ENCODE measurements at places on chromosomes 13 and 19.
A peak's percentile ranks its signal among the peaks of the same experiment; 100 is the strongest.

DNA sequence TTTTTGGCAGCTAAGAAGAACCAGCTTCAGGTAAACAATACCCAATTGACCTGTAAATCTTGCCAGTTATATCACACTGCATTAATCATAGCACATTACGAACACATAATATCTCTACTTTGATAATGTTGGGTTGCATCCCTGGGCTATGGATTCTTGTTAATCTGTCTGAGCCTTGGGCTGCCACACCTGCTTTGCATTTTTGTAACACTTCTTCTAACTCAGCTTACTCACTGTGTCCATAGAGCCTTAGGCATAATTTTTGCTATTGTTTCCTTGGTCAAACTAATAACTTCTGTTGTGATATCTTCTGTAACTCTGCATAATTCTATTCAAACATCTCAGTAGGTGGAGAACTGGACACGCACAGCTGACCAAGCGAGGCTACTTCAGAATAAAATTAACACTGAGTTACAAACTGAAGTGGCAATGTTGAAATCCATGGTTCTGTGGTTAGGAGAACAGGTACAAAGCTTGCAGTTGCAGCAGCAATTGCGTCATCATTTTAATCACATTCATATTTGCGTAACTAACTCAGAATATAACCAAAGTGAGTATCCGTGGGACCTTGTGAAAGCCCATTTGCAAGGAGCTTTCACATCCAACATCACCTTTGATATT is 6.4 kb downstream of the ZNF350 start:
- no peak for DNase-seq

- DNase-seq = no peak
Measured at GRCh38 chr13:35769812-35770211, 293.3 kb upstream of the MAB21L1 start.

GRCh38 chr19:18322318-18322758 is 538 bp downstream of the LSM4 start:
- DNase-seq = peak; percentile 14

DNA sequence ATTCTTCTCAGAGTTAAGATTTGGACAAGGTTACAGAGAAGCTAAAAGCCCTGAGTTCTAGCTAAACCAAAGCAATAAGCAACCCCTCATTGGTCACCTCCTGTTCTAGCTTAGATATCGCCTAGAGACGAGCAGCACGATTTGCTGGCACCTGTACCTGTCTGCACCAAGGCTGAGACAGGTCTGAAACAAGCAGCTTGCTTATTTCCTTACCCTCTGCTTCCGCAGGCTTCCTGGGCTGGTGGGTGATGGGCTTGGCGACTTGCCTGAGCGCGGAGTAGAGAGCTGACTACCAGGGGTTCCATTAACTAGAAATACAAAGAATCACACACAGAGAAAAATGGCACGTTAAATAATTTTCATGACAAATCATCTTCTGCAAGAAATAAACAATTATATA is 276.9 kb downstream of the DCLK1 start:
- DNase-seq = no peak

DNA sequence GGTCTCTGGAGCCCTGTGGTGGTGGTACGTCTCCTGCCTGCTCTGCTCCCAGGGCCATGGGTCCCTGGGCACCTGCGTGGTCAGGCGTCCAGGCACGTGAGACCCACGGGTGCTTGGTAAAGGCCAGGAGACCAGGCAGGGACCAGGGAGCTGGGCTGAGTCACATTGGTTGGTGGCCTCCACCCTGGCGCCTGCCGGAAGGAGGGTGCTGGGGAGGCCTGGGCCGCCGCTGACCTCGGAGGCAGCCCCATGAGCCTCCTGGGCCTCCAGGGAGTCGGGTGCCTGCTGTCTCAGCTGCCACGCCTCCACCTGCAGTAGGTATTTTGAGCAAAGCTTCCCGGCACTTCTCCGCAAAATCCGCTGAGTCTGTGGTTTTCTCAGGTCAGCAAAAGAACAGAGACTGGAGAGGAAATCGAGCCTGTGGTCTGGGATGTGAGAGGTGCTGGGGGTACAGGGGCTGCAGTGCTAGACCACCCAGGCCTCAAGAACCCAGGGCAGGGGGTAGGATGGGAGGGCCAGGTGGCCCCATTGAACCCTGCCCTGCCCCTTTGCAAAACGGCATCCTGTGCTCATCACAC is 3.6 kb upstream of the PLK5 start:
- DNase-seq = no peak

DNA sequence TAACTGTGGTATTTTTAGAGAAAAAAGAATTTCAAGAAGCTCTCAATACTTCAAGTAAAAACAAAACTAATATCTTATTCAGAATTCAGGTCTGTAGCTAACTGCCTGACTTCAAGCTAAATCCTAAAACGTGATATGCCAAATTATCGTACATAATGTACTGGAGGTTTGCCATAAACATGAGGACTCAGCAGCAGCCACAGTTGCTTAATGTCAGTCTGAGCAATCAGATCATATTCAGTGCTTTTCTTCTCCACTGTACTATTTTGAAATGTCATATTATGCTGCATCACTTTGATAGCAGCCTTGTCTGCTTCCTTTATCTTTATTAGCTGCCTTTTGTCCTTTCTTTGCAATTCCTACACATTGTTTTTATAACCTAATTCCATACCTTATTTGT is 265.1 kb upstream of the EDNRB start:
- no peak for DNase-seq

GRCh38 chr13:31131470-31131961 is 30.2 kb downstream of the HSPH1 start:
- no peak for DNase-seq

GRCh38 chr13:41722684-41723535 is 238.0 kb downstream of the VWA8 start:
- DNase-seq = no peak

- DNase-seq = no peak
Measured at GRCh38 chr13:46982856-46983582, 86.2 kb upstream of the HTR2A start.

- no peak for DNase-seq
Measured at GRCh38 chr19:56176881-56177280, 1.1 kb downstream of the GALP start.

- no peak for DNase-seq
Measured at GRCh38 chr19:30316560-30317106, 55.6 kb upstream of the ZNF536 start.

GRCh38 chr13:40402931-40403431 is 263.5 kb downstream of the FOXO1 start:
- DNase-seq = no peak

GRCh38 chr13:28423010-28423409 is 71.9 kb downstream of the FLT1 start:
- no peak for DNase-seq

DNA sequence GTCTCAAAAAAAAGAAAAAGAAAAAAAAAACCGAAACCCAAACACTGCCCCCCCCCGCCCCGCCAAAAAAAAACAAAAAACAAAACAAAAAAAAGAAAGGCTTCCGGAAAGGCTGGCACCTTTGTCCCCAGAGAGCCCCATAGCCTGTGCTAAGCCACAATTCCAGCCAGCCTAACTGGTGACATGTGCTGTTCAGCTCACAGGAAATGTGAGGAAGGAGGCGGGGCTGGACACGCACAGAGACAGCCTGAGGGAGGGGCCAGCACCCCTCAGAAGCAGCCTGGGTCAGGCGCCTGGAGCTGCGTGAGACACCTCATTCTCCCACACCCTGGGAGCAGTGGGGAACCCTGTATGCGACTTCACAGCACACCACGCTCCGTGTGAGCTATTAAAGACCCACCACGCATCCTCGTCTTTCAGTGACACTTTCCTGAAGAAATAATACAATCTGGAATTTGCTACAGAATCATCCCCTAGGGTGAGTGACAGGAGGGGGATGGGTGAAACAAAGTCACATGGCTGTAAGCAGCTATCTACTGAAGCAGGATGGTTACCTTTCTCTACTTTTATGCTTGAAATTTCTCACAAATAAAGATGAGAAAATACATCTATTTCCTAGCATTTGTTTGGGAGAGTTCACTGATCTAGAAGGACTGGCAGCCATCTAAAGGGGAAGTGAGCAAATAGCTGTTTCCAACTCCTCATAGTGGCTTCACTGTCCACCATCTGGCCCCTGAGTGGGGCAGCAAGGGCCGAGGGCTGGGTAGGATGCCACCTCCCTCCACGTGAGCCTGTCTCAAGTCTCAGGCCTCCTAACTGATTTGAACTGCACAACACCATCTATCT is 12.3 kb upstream of the SLC35E1 start:
- peak; percentile 79 for DNase-seq

- DNase-seq = no peak
Measured at GRCh38 chr13:23289917-23290357, 109.2 kb downstream of the SGCG start.

DNA sequence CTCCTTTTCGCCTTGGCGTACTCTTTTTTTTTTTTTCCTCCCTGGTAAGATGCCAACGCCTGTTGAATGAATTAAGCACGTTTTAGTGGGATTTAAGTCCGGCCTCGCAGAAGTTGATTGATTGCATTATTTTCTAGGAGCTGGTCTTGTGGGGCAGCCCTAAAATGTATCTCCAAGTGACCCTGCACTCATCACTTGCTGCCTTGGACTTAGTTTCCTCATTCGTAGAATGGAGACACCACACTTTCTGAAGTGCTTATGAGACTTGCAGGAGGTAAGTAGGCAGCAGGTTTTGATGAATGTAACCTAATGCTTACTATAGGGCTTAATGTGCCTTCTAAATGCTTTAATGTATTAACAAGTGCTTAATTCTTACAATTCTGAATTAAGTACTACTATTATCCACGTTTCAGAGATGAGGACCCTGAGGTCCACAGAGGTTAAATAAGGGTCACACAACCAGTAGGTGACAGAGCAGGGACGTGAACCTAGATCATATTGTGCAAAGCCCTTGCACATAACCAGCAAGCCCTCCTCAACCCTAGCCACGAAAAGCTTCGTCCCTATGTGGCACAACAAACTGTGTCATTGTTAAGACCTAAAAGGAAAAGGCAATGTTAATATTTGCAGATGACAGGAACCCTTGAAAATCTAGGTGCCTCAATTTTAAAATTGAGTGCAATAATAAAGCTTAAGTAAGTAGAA is 514 bp upstream of the ARGLU1 start:
- DNase-seq = no peak

GRCh38 chr13:104740641-104741222 is 1674.5 kb upstream of the SLC10A2 start:
- DNase-seq = no peak

DNA sequence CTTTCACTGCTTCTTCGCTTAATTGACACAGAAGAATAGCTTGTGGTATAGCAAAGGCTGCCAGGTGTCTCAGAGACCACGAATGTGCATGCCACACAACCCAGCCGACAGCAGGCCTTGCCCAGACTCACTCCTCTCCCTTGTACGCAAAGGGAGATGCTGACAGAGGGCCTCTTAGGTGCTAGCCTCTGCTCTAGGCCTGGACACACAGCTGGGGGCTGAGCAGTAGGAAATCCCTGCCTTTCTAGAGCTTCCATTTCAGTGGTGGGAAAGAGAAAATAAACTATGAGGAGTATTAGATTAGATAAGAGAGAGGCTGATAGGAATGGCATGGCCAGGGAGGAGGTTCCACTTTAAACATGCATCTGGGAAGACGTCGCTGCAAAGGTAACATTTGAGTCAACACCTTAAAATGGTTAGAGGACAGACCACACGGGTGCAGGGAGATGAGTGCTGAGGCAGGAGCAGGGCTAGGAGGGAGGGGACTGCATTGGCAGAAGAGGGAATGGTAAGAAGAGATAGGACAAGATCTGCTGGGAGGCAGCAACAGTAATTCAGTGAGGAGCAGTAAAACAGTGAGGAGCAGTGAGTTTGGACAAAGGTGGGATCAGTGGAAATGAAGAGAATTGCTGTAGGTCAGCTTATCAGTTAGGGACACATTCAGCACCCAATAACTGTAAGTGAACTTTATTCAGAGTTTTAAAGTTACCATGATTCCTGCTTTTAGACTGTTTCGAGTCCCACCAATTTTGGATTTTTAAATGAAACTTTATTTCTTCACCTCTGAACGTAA is 100.0 kb downstream of the RNF17 start:
- no peak for DNase-seq

DNA sequence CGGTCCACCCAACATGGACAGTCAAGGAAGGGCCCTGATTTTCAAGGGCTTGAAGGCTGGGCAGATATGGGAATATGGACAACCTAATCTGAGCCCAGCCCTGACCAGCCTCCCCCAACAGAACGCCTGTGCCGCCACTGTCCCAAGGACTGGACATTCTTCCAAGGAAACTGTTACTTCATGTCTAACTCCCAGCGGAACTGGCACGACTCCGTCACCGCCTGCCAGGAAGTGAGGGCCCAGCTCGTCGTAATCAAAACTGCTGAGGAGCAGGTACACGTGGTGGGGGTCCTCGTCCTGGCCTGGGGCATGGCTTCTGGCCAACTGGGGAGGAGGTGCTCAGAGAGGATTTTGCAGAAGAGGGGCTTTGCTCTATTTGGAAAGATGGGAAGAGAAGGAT is 3.5 kb downstream of the CLEC4M start:
- DNase-seq = no peak

- DNase-seq = peak; percentile 21
Measured at GRCh38 chr19:8158411-8159074, 9.2 kb upstream of the FBN3 start.

DNA sequence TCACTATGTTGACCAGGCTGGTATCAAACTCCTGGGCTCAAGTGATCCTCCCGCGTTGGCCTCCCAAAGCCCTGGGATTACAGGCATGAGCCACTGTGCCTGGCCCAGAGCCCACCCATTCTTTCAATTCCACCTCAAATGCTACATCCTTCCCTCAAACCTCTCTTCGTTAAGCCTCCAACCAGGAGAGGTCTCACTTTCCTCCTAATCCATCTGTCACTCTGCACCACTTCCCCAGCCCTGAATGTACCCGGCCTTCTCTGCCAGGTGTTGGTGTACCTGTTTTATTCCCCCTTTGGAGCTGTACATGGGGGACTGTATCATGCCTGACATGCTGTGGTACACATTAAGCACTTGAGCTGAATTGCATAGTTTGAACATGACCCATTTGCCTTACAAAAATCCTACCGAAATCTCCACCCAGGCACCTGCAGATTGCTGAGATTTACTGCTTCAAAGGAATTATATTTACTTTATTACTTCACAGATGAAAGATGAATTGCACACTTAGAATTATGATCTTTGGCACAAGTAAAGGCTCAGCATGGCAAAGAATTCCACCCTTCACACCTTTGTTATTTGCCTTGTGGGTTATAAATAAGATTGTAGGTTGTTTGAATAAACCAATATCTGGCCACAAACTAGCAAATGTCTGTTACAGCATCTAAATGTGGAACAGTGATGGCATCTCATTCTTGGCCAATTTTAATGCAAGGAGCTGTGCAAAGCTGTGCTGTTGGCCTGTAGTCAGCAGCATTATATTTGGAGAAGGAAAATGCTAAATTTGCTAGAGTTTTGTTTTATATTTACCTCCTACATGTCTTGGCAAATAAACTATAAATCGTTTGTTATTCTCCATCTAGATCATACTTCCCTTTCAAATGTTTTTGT is 15.6 kb upstream of the WASF3 start:
- no peak for DNase-seq

GRCh38 chr19:13499692-13500091 is 6.6 kb downstream of the CACNA1A start:
- DNase-seq = no peak

- no peak for DNase-seq
Measured at GRCh38 chr13:19984430-19985218, 26.1 kb downstream of the ZMYM2 start.
